ENCODE measurements at places on chromosomes 16 and 17.

- no peak for DNase-seq
Observed at GRCh38 chr16:60438894-60439293, 1597.3 kb downstream of the CDH8 start.

- no peak for DNase-seq
Observed at GRCh38 chr16:66616592-66616991, 12.1 kb downstream of the CMTM3 start.

GRCh38 chr16:77057161-77057774, 133.7 kb upstream of the MON1B start:
- no peak for DNase-seq

- no peak for DNase-seq
Observed at GRCh38 chr17:41029633-41030245, at the start of gene KRTAP1-4. KRTAP1-4 (minus strand) TSS chr17:41030195; CDS start chr17:41030078, 117 bp downstream.

- DNase-seq, result peak; percentile 77
Observed at GRCh38 chr17:9576521-9577372, at the start of gene CFAP52. CFAP52 (plus strand) TSS chr17:9576642; CDS start chr17:9576696, 54 bp downstream.

- no peak for DNase-seq
Observed at GRCh38 chr16:4601036-4601863, 13.4 kb downstream of the UBALD1 start.

- no peak for DNase-seq
Observed at GRCh38 chr17:37828651-37829124, 83.8 kb upstream of the HNF1B start.

DNA sequence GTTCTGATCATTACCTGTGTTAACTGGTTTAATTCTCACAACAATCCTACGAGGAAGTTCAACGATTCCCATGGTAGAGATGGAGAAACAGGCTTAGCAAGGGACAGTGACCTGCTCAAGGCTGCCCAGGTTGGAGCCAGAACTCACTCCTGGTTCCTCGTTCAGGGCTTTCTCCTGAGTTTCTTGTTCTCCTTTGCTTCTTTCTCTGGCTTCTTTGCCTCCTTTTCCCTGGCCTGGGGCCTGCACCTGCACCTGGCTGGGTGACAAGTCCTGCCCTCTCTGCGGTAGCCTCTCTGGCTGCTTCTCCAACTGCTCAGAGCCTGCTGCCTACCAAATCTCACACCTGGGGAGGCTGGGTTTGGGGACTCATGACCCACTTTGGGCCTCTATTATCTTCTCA, 2.8 kb downstream of the CCL22 start:
- no peak for DNase-seq

DNA sequence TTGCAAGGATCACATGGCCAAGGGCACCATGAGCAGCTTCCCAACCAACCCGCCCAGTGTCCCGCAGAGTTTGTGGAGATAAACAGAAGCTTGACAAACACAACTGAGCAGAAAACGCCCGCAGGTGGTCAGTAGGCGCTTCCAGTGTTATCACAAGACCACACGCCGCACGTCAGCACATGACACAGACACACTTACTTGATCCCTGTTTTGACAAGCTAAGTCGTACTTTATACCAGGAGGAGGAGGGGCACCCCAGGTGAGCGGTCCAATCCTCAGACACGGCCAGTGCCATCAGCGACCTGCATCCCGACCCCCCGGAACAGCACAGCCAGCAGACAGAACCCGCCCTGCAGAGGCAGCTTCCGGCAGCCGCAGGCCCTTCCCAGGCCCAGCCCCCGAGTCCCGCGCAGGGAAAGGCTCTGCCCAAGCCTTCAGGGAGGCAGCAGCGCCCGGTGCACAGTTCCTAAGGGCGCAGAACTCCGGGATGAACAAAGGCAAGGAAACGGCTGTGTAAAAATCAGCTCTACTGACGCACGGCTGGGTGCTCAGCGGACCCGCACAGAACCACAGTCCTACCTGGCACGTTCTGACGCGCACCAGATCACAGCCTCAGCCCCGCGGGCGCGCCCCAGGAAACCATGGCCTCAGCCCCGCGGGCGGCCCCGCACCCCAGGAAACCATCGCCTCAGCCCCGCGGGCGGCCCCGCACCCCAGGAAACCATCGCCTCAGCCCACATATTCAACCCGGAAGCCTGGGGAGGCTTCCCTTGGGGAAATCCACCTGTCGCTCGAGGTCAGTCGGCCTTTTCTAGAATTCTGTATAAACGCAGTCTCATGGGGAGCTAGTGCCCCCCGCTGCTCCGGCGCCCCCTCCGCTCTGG, 27.8 kb downstream of the AXIN1 start:
- DNase-seq, result no peak

DNA sequence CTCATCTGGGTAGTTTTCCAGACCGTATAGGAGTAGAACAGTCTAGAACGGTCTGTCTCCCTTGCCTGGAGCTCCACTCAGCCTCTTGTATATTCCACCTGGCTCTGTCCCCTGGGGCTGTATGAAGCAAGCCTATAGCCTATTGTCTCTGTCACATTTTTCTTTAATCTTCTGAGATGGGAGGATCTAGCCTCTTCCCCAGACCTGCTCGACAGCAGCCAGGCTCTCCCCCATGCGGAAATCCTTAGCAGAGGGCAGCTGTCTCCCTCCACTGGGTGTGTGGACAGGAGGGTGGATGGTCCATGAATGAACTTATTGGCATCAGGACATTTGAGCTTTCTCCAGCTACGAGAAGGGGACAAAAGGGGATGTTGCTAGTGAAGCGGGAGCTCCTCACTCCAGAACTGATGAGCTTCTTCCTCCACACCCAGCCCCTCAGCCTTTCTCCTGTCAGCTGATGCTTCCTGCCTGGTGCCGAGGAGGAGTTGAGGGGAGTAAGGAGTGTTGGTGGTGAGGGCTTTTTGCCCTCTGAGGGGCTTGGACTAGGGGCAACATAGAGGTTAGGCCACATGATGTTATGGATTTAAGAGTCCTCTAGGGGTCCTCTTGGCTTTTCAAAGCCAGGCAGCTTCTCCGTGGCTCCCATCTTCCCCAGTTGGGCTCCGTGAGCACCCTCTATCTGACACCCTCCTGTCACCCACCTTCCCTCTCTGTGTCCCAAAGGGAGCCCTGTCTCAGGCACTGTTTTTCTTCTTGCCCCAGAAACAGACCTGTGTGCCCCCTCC, 28.0 kb downstream of the ARHGAP23 start:
- no peak for DNase-seq

- no peak for DNase-seq
Observed at GRCh38 chr17:65519462-65519861, 42.0 kb downstream of the AXIN2 start.

DNA sequence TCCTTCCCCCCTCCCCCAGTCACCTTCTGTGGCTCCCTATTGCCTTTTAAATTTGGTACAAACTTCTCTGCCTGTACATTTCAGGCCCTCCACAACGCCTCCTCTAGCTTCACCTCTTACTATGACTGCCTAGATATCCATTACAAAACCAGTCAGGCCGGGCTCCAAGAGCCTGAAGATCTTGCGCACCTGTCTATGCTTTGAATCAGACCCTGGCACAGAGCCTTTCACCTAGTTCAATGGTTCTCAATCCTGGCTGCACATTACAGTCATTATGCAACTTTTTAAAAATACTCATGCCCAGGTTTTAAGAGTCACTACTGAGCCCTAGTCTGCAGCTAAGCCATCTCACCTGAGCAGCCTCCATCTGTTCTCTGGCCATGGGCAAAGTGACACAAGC, 1.6 kb upstream of the GAS7 start:
- DNase-seq, result no peak

- peak; percentile 45 for DNase-seq
Observed at GRCh38 chr16:58499615-58500351, at the start of gene NDRG4. NDRG4 (plus strand) TSS chr16:58500143; CDS start chr16:58500249, 106 bp downstream.

DNA sequence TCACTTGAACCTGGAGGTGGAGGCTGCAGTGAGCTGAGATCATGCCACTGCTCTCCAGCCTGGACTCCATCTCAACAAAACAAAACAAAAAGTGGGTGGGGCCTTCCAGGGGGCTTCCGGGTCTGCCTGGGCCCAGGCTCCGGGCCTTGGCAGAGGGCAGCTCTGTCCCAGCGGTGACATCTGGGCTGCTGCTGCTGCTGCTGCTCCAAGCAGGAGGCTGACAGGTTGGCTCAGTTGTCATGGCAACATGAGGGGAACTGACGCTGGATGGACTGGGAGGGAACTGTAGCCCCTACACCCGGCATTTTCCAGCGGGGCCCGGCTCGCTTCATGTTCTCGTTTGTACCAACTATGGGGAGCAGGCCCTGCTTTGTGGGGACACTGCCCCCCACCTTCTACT, 4.0 kb downstream of the BAIAP3 start:
- DNase-seq, result no peak

DNA sequence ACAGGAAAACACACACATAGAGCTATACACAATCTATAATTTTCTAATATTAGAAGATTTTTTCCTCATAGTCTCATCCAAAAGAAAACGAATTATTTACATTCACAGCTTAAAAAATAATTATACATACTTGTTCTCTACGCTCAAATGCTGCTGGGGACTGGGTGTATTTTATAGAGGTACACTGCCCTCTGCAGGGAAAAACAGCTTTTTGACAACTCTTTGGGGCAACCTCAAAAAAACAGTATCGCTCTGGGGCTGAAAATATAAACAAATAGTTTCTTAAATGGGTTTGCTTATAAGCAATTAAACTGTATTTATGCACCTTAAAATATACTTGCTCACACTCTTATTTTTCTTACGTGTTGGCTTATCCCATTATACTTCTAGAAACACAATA, 261.8 kb upstream of the PSMD7 start:
- DNase-seq, result no peak

DNA sequence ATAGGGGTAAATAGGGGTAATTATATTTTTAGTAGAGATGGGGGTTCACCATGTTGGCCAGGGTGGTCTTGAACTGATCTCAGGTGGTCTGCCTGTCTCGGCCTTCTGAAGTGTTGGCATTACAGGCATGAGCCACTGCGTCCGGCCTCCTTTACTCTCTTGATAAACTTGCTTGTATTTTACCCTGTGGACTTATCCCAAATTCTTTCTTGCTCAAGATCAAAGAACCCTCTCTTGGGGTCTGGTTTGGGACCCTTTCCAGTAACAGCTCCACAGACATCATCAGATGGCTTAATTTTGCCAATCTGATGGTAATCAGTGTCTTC, 5.6 kb upstream of the C1QTNF1 start:
- DNase-seq, result no peak

DNA sequence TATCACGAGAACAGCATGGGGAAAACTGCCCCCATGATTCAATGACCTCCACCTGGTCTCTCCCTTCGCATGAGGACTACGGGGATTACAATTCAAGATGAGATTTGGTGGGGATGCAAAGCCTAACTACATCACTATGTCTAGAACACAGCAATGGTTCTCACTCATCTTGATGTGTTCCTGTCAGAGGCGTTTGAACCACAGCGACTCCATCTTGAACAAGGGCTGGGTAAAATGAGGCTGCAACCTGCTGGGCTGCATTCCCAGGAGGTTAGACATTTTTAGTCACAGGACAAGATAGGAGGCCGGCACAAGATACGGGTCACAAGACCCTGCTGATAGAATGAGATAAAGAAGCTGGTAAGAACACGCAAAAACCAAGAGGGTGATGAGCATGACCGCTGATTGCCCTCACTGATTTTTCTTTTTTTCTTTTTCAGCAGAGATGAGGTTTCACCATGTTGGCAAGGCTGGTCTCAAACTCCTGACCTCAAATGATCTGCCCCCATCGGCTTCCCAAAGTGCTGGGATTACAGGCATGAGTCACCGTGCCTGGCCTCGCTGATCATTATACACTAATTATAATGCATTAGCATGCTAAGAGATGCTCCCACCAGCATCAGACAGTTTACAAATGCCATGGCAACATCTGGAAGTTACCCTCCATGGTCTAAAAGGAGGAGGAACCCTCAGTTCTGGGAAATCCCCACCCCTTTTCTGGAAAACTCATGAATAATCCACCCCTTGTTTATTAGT, 3.0 kb upstream of the PPY start:
- DNase-seq, result peak; percentile 42

- DNase-seq, result peak; percentile 41
Observed at GRCh38 chr17:43020789-43021740, 1.1 kb downstream of the VAT1 start.
